ENCODE measurements at places on chromosomes 4 and X.

DNA sequence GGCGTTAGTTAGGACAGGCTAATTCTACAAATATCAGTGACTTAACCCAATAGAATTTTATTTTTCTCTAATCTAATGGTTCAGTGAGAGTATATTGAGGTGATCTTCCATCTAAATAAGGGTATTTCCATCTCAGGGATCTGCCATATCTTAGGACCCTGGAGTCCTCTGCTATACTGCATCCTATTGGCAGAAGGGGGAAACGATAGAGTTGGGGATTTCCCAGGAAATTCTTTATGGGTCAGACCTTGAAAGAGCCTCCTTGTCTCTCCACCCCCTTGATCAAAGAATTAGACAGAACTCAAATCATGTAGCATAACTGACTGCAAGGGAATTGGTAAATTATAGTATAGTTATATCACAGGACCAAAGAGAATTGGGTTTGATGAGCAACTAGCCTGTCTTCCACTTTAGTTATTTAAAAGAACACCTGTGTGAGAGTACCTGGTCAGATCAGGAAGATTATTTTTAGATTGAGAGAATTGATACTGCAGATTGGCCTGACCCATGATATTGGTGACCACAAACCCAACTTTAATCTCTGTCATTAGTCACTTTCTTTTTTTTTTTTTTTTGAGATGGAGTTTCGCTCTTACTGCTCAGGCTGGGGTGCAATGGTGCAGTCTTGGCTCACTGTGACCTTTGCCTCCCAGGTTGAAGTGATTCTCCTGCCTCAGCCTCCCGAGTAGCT is 25.6 kb downstream of the SMARCA5 start:
- DNase-seq, result no peak

DNA sequence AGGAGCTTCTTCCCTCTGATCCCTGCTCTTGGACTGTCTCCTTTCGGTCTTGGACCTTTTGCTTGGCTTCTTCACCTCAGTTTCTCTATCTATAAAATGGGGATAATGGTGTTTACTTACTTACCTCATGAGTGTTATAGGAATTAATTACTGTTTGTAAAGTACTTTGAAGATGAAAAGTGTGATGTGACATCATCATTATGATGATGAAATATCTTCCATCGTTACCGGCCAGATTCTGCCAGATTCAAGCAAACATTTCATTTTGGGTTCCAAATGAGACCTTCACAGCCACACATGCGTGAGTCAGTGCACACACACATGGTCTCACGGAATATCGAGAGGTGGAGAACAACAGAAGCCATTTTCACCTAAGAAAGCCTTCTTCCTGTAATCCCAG is 220.1 kb upstream of the RPL34 start:
- DNase-seq, result no peak

DNA sequence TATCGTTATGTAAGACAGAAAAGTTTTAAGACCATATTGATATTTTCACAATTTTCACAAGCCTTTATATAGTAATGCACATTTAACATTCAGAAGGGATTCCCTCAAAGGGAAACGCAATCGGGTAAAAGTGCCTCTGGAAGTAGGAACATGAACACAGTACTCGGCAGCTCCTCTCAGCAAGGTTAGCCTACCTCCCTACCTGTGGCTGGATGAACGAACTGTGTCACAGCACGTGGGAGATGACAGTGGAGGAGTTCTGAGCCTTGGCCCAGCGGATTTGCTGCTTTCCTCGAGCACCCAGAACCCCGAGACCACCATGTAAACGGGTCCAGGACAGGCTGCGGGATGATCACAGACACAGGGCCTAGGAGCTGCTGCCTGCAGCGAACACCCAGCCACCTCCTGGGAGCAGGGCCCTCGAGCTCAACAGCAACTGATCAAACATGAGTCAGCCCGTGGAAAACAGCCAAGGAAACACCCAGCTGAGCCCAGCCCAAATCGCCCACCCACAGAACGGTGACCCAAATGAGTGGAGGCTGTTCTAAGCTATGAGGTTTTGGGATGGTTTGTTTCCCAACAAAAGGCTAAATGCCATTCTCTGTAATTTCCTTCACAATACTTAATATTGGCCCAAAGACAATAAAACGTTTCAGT is 30.4 kb downstream of the FAT1 start:
- DNase-seq, result peak; percentile 34

GRCh38 chr4:115675719-115676118 is 562.3 kb upstream of the NDST4 start:
- no peak for DNase-seq

- DNase-seq, result no peak
Measured at GRCh38 chrX:3509934-3510333, 163.5 kb upstream of the MXRA5 start.

- DNase-seq, result no peak
Measured at GRCh38 chr4:121213940-121214339, 49.8 kb upstream of the TNIP3 start.

All from fibroblast of skin of left biceps (primary cell).